Stimulated activated CD4-positive, alpha-beta T cell treated with anti-CD3 and anti-CD28 coated beads, Interleukin-2, amount 100 ng/mL, for 24 hours (primary cell): ENCODE measurements at places on chromosomes 6 and 20.

GRCh38 chr6:132817554-132818403 lies 3.4 kb downstream of the RPS12 start:
- peak; percentile 33 for DNase-seq

DNA sequence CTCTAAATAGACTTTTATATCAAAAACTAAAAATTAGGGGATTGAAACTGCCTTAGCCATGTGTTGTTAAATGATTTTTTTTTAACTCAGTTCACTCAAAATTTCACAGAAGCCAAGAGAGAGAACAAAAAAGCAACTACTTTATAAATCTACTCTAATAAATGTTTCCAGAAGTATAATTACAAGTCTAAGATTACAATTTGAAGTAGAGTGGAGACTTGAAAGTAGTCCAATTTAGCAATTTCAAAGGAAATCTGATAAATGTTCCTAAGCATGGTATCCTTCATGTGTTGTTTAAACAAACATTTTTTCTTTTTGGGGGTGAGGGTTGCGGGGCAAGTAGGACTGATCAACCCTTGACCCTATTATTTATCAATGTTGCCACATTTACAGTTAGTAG lies 72.6 kb downstream of the PHIP start:
- no peak for DNase-seq

DNA sequence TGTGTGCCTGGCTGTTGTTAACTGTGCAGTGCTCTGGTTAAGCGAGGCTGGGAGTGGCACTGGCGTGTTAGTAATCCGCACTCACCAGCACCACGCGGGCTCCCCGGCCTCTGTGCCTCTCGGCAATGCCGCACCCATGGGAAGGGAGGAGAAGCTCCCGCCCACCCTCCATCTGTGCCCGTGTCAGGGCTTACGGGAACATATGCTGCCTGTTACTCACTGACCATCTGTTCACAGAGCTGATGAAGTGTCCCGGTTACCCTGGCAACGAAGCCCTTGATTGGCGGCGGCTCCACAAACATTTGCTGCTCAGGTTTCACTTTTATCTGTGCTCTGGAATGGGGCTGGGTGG lies 114.7 kb downstream of the PSMB1 start:
- DNase-seq = peak; percentile 43

GRCh38 chr6:98094696-98095095 lies 739.7 kb upstream of the POU3F2 start:
- no peak for DNase-seq

DNA sequence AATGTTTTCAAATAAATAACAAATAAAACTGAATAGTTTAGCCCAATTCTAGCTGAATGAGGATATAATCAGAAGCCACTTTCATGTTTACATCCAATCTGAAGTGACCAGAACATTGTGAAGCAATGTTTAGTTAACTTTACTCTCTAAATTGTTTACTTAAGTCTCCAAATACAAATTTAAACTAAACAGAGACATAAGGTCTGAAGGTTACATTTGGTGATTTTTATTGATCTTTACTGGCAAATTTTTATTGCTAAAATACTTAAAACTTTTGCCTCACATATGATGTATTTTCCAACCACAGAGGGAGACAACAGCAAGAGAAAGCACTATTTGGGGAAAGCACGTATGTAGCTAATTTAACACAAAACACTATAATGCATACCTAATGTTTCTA lies 106.8 kb upstream of the THEMIS start:
- no peak for DNase-seq

DNA sequence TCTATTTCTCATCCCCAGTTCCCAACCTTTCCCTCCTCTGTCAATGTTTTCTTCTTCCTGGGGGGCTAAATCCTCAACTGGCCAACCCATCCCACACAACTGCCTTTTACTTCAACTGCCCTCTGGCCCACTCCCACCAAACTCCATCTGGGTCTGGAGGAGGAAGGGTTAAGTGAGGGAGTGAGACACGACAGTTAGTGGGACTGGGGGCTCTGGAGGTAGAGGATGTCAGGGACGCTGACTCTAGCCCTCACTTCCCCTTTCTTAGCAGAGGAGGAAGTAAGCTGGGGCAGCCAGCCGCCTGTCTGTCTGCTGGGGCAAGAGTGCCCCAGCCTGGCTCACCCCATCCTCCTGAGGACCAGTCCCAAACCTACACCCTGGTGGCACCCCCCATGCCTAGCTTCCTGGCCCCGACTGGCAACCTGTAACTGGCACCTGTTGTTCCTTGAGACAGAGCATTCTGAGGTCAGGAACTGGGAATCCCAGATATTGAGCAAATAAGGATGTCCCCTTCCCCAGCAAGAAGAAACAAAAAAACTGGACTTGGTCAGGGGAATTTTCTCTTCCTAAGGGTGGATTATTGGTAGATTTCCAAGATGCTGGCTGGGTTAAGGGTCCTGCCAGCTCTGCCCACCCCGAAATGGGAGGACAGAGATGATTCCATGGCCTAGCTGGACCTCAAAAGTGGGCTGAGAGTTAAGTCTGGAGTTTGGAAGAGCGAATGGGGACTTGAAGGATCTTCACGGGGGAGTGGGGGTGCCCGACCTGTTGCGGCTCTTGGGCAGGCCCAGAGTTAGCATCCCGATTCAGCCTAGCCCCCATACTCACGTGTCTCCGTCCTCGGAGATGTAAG lies 971 bp downstream of the NFKBIE start:
- peak; percentile 53 for DNase-seq

- DNase-seq = no peak
These were observed 637.5 kb upstream of the MAN1A1 start for GRCh38 chr6:119986934-119987549.

DNA sequence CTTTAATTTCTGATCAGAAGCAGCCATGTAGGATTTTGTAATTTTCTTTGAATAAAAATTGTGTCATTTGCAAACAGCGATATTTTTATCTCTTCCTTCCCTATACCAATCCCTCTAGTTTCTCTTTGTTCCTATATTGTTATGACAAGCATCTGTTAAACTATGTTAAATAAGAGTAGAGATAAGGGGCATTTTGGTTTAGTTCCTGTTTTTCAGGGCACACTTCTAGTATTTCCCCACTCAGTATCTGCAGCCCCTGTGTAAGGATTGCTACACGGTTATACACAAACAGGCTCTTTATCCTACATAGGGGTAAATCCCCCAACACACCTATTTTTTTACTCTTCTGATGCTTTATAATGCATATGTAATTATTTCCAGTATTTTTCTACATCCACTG lies 42.1 kb downstream of the TRERF1 start:
- no peak for DNase-seq

- DNase-seq = no peak
These were observed 476.6 kb upstream of the MARCKS start for GRCh38 chr6:113380591-113380990.

GRCh38 chr20:31906001-31906400 lies 35.6 kb downstream of the TTLL9 start:
- no peak for DNase-seq

GRCh38 chr6:142763205-142763604 lies 181.8 kb downstream of the HIVEP2 start:
- DNase-seq = no peak

DNA sequence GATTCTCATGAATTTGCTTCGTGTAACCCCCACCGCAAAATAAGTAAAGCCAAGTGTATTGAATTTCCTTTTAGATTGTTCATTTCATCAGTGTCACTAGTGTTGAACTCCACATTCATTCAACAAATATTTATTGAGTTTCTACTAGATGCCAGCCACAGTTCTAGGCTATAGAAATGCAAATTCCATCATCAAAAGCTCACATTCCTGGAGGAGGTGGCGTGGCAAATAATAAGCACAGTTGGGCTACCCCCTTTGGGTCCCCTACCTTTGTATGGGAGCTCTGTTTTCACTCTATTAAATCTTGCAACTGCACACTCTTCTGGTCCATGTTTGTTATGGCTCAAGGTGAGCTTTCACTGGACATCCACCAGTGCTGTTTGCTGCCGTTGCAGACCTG lies 12.7 kb upstream of the ME1 start:
- DNase-seq = no peak
